ENCODE measurements at places on chromosomes 2 and 18.

GRCh38 chr2:80377071-80377470 lies 72.5 kb upstream of the LRRTM1 start:
- no peak for DNase-seq

DNA sequence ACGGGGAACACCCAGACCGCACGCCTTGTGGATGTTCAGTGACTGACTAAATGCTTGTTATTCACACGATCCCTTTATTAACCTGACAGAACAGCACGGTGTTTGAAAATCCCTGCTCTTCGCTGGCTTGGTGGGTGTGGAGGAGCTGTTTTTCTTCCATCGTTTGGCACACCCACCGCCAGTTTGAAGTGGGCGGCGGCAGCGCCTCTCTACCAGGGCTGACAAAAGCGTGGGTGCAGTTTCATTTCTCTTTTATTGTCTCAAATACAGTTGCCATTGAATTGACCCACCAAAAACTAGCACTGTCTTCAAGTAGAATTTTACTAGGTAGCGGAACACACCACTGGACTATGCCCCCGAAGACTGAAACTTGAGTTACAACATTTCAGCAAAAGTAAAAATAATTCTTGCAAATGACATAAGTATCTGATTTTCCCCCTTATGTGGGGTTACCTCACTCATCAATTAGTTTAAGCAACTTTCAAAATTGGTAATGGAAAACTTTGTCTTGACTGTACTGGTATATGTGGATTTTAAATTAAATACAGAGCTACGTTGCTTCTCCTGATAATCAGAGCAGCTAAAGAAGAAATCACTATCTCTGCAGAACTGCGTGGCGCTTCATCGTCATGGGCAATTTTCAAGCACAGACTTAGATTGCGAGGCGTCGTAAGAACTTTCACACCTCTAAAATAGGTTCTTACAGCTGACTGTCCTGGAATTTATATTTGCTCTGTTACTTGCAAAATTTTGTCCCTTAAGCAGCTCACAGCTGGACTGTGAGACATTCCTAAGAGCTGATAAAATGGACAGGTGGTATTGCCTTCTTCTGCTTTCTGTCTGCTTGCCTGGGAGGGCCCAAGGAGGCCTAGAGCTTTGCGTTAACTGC lies 60.9 kb downstream of the LDLRAD4 start:
- no peak for DNase-seq

GRCh38 chr2:155157065-155157464 lies 458.6 kb downstream of the KCNJ3 start:
- no peak for DNase-seq

- no peak for DNase-seq
Measured at GRCh38 chr2:109126501-109126860, 2.5 kb upstream of the SH3RF3 start.

DNA sequence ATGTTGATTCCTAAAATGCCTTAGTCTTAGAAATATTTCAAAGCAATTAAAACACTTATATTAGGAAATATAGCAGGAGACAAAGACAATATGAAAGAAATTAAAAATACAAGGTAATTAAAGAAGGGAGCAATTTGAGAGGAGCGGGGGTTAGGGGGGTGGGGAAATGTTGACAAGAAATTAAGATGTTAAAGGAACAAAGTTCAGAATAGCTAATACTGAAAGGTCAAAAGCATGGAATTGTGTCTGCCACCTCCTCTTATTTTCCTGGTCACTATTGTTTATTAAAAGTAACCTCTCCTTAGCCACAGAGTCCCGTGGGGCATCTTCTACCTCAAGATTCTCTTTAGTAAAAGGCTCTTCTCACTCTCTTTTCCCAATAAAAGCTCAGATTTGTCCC lies 244.1 kb downstream of the MREG start:
- no peak for DNase-seq

GRCh38 chr2:64771737-64772136 lies 118.0 kb upstream of the SERTAD2 start:
- DNase-seq: no peak

DNA sequence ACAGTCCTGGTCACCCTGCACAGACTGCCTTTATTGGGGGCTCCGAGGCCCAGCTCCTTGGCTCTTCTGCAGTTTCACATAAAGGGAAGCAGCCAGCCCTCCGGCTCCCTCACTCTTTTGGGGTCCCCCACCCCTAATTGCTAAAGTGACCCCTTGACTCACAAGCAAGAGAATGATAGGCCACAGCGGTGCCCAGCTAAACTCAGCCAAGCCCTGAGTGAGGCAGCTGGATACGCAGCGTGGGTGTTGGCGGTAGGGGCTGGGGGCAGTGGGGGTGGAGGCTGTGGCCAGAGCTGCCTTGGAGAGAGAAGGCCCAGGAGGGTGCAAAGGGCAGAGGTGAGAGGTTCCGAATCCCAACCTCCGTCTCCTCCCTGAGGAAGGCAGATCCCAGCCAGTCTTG lies 25.5 kb upstream of the ALPP start:
- DNase-seq: no peak

- no peak for DNase-seq
Measured at GRCh38 chr2:42339191-42339912, 21.7 kb downstream of the COX7A2L start.

DNA sequence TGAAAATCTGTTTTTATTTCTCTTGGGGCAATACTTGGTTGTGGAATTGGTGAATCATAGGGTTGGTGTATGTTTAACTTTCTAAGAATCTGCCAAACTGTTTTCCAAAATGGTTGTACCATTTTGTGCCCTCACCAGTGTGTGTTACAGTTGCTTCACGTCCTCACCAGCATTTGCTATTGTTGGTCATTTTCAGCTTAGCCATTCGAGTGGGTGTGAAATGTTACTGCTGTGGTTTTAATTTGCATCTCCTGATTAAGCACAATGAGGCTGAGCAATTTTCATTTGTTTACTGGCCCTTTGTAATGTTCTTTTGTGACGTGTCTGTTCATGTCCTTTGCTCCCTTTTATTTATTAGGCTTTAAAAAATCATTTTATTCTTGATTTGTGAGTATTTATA lies 49.7 kb downstream of the FOSL2 start:
- DNase-seq: no peak

GRCh38 chr2:165827921-165828276 lies 33.9 kb upstream of the GALNT3 start:
- DNase-seq: no peak

Measured in activated T-helper 1 cell treated with anti-CD3 and anti-CD28 coated beads, Interleukin-2, amount 50 U/mL, for 16 hours (primary cell).